ENCODE measurements at places on chromosomes 4 and X.

- peak; percentile 56 for DNase-seq
These were observed at the start of gene PORCN for GRCh38 chrX:48508400-48509244. TSS of gene PORCN (plus strand) at chrX:48508992. CDS start at chrX:48509821, 829 bp downstream.

- no peak for DNase-seq
These were observed 54.2 kb downstream of the SPATA18 start for GRCh38 chr4:52105276-52105675.

DNA sequence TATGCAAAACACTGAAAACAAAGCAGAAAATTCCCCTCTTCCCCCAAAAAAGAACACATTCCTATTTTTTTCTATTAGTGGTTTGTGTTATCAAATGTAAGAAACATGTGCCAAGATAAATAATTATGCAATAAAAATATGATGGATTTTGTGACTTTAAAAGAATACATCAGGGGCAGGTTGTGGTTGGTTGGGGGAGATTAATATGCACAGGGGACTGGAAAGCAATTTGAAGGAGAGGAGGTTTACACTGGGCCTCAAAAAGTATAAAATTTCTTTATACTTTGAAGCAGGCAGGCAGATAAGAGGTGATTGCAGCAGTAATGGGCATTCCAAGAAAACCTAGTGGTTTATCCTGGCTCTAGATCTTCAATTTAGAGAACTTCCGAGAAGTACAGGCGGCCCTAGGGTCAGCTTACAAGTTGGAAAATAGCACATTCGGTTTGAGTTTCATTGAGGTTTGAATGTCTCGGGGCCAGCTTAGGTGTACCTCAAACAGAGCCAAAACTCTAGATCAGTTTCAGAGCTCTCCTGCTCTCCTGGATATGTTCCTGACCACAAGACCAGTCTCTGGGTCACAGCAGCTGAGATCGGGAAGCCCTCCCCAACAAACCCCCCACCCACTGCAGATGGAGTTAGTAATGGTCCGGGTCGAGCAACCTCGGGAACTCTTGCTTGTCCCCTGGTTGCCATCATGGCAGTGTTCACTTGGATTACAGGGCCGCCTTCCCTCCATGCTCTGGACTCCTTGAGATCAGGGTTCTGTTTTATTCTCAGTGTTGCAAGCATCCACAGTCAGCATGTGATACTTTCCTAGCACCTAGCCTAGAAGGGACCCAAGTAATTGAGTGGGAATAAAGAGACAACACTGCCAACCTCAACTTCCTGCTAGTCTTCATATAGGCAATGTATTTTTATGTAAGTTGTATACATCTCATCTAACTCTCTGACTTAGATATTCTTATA is 112.1 kb upstream of the DDIT4L start:
- no peak for DNase-seq

GRCh38 chr4:42708625-42709024 is 51.7 kb upstream of the ATP8A1 start:
- DNase-seq: no peak

DNA sequence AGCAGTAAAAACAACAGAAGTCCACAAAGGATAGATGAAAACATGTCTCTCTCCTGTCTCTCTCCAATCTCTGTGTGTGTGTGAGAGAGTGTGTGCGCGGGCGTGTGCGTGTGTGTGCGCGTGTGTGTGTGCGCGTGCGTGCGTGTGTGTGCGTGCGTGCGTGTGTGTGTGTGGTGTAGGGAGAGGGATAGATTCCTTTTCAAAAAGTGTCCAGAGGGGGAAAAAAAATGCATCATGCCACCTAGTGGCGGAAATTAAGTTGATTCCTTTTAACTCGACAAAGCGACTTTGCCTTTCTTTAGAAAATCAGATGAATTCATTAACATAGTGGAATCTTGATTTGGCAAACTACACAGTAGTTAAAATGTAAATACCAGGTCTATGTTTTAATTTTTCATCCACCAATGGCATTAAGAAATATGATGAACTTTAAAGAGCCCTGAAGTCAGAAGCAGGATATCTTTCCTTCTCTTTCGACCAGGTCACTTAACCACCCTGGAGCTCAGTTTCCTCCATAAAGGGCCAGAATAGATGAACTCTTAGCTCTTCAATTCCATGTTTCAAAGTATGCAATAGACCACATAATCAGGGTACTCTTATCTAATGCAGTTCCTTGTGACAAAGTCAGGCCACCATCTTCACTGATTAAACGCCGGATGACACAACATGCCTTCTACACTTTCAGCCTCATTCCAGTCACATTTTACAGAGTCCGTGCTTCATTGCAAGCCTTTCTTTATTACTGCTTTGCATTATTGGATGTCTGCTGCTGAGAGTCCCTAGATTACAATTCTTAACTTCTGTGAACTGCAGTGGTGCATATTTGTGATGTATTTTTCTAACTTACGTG is 162.8 kb downstream of the FBXO8 start:
- DNase-seq: peak; percentile 71

DNA sequence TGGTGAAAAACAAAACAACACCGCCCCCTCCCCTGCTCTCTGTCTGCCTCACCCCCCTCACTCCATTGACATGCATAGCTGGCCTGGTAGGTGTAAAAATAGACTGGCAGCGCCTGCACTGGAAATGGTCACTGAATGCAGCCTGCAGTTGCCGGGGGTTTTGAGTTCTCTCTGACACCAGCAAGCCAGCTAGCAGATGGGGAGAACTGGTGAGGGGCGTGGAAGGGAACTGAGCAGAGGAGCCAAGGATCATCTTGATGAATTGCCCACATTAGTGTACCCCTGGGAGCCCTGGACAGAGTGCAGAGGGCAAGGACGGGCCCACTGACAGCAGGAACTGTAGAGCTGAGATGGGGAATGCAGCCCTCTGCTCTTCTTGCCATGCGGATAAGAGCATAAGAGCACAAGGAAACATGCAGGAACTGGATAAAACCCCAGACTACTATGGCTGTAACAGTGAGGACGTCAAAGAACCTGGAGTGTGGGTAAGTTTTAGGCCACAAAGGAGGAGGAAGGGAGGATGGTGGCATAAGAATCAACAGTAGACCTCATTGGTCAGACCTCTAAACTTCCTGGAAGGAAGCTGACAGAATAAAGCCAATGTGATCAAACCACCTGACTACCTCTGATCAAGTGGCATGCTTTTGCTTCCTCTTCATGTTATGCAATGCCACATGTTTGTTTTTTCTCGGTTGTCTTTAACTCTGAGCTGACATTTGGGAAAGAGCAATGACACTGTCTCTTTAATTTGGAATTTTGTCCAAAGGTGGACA is 96.3 kb downstream of the ANK2 start:
- no peak for DNase-seq

DNA sequence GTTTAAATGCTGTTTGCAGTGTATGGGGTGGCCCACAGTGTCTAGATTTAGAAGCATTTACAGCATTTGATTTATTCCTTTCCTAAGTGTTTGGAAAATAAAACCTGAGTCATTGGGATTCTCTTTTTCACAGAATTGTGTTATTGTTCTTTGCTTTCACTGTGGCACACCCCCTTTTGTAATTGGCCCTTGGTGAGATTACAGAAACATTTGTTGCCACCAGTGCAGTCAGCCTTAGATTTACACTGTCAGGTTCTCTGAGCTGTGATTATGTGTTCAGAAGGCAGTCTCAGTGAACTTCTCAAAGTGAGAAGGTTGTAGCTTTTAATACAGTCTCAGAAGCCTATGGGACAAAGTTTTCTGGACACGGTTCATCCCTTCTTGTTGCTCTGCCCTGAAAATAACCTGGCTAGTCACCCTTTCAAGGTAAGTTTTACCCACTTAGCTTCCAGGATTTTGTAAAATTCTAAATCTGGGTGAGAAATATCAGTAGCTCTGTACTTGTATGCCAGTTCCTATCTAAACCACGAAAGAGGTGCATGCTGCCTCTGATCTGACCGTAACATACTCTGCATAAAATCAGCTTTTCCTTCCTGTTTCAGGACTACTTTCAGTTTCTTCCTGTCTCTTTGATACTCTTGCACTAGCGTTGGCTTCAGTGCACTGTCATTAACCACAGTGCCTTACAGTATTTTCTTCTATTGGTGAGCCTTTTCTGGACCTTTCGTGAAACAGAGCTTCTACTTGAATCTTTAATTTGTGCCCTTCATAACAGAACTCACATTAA is 12.6 kb downstream of the RUFY3 start:
- DNase-seq: peak; percentile 77

DNA sequence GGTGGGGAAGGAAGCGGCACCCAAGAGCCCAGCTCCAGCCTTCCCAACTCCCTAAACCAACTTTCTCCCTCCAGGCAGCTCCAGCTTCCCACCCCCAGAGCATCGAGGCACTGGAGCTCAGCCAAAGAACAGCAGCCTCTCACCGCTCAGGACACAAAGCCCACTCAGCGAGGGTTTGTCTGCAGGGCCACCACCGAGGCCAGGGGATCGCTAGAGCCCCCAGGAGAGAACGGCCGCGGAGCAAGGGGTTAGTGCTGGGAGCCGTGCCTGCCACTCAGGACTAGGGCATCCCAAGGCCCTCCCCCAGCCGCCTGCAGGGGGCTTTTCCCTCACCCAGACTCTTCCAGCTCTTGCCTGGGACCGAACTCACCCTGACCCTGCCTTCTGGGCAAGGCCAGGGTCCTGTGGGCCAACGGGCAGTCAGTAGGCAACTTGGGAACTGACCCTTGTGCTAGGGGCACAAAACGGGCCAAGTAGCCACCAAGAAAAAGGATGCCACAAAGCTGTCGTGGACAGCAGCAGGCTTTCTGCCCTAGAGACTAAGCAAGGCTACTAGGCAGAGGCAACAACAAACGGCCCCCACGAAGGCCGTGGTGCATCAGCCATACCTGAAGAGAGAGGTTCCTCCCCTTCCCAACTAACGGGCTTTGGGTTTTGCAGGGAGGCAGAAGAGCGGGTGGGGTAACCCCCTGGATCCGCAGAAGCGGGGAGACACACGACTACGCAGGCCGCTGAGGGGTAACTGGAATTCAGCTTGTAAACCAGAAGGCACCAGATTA is 2.3 kb downstream of the HCFC1 start:
- DNase-seq: no peak

- peak; percentile 87 for DNase-seq
These were observed 48.6 kb downstream of the LRP2BP start for GRCh38 chr4:185346975-185347601.

- peak; percentile 17 for DNase-seq
These were observed 58.5 kb upstream of the NUDT6 start for GRCh38 chr4:122980860-122981259.

DNA sequence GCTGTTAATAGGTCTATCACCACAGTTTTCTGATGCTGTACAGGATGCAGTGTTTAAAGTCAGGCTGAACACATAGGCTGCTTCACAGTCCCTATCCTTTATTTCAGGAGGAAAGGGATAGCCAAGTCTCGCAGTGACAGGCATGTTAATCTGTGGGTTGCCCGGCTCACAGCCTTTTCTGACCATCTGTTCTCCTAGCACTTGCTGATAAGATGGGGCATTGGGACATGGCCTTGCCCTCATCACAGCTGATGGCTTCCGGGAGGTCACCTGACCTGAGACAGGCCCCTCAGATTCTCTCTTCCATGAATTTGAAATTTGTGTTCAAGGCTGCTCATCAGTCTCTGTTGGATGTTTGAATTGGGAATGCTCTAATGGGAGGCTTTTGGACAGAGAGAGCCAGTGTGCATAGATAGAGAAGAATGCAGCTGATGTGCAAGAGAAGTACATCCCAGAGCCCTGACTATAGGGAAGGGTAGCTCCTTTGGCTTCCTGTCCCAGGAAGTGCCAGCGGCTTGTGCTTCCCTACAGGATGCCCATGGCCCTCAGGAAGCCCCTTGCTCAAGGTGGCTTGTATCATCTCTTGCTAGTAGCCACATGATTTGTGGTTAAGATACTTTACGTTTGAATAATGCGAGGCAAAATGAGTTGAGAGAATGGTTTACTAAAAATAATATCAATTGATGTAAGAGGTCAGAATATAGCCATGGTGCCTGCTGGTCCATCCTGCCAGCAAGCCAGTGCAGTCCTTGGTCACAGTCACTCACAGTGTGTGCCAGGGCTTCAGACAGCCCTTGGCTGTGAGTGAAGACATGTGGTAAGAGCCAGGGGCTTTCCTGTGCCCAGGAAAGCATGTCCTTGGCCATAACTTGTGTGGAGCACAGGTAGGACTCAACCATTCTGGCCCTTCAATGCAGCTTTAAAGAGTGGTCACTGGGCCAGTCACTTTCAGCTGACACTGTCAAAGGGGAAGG is 88.6 kb downstream of the TSPAN7 start:
- no peak for DNase-seq

DNA sequence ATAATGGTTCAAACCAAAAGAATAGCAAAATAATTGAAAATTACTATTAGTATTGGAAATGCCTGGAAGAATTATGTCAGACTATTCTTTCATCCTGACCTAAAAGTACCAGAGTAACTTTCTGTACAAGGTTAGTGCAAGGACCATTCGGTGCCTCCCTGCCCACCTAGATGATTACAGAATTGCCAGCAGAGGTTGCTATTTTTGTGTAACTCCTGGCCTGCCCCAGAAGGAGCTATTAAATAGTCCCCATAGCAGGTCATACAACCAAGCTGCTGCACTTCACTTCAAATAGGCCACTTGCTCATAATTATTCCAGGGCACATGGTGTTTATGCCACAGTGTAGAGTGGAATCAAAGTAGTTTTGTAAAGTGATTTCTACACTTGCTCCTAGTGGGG is 831.1 kb upstream of the PABPC4L start:
- DNase-seq: no peak

- peak; percentile 10 for DNase-seq
These were observed at the start of gene ERVMER34-1 for GRCh38 chr4:52750819-52751486. TSS of gene ERVMER34-1 (minus strand) at chr4:52751425. CDS start at chr4:52745520, 5,905 bp downstream.

DNA sequence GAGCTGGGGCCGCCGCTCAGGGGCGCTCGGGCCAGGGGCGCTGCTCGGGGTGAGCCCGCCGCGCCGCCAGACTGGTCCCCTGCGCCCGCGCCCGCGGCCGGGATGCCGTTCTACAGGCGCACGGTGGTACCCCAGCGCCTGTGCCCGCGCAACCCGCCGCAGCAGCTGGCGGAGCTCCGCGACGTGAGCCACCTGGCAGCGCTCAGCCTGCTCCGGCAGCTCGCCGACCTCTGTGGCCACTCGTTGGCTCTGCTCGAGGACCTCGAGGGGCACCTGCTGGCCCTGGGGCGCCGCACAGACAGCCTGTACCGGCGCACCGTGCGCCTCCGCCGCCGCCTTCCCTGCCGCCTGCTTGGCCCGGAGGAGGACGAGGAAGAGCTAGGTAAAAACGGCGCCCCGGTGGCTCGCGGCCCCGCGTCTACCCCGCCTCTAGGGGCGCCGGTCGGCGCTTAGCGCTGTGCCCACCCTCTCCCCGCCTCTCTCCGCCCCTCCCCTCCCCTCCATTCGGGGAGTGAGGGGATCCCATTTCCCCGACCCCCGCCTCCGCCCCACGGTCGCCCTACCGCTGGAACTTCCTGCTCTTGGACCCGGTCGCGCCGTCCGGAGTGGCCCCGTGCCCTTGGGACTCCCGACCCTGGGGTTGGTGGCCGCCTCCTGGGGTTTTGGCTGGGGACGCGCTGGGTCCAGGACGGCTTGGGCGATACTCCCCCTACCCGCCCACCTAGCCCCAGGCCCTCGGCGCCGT is 513 bp downstream of the NHSL2 start:
- no peak for DNase-seq

- peak; percentile 22 for DNase-seq
These were observed 172.9 kb upstream of the GLRA2 start for GRCh38 chrX:14356401-14356800.

GRCh38 chr4:3789587-3789986 is 23.4 kb downstream of the ADRA2C start:
- DNase-seq: no peak

GRCh38 chrX:14362721-14363120 is 166.6 kb upstream of the GLRA2 start:
- peak; percentile 11 for DNase-seq

Data from iris pigment epithelial cell (primary cell).